ENCODE measurements at places on chromosomes 1 and 21. TPM values are rescaled to one million over a fixed set of nuclear protein-coding genes. Genes with fewer than 3 reads are reported as not detected.

- DNase-seq: no peak
Measured at GRCh38 chr1:106968644-106969043, 87.8 kb upstream of the PRMT6 start.

Gene RIMS3
- 0.59 TPM for total RNA-seq

Gene DYNLT5
- total RNA-seq: 4.5 TPM

Gene HPDL
- 0.89 TPM for total RNA-seq

Data from skin of body (tissue), 3 donors.